ENCODE measurements at places on chromosomes 2 and 18.

- DNase-seq: peak; percentile 65
Measured at GRCh38 chr18:48922801-48923730, 27.7 kb downstream of the SMAD7 start.

- DNase-seq: peak; percentile 71
Measured at GRCh38 chr2:1642993-1643619, 101.2 kb downstream of the PXDN start.

DNA sequence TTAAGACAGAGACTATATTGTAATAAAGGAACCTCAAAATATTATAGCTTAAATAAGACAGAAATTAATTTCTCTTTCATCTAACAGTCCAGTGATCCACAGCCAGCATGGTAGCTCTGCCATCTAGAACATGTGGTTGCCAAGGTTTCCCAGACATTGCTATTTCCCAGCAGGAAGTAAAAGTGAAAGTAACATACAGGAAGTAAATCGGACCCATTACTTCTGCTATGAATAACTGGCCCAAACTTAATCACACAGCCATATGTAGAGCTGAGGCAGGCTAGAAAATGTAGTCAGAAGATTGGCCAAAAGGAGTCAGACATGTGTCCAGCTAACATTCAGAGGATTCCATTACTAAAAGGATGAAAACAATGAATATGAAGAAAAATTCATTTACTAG lies 71.0 kb downstream of the NOL4 start:
- DNase-seq: no peak

DNA sequence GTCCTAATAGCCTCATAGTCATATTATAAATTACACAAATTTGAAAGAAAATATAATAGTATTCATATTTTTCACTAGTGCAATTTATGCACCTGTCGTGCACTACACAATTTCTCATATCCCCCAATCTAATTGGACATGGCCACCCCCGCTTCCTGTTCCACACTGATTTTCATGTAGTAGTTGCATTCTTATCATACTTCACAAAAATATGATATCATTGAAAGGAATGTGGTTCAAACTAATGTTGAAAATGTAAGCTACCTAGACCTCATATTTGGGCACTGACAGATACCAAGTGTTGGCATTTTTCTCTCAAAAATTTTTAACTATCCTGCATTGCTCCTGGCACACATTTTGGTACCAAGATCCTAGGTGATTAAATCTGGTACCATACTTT lies 985.5 kb upstream of the POU3F3 start:
- no peak for DNase-seq

GRCh38 chr2:101127319-101128056 lies 23.7 kb downstream of the TBC1D8 start:
- no peak for DNase-seq

- DNase-seq: no peak
Measured at GRCh38 chr2:82226441-82226840, 1921.9 kb upstream of the LRRTM1 start.

DNA sequence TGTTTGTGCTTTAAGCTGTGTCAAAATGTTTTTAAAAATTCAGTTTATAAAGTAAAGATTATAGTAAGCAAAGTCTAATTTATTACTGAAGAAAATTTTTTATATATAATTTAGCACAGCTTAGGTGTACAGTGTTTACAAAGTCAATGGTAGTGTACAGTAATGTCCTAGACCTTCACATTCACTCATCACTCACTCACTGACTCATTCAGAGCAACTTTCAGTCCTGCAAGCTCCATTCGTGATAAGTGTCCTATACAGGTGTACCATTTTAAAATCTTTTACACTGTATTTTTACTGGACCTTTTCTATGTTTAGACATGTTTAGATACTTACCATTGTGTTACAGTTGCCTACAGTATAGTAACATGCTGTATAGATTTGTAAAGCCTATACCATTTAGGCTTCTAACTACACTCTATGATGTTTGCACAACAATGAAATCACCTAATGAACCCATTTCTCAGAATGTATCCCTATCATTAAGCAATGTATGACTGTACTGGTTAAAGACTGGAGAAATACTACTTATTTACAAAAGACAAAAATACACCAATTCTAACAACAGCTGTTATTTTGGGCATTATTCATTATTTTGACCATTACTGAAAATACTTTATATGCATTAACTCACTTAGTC lies 95.1 kb downstream of the STRN start:
- DNase-seq: no peak

GRCh38 chr18:2879889-2880288 lies 33.1 kb downstream of the EMILIN2 start:
- DNase-seq: no peak

DNA sequence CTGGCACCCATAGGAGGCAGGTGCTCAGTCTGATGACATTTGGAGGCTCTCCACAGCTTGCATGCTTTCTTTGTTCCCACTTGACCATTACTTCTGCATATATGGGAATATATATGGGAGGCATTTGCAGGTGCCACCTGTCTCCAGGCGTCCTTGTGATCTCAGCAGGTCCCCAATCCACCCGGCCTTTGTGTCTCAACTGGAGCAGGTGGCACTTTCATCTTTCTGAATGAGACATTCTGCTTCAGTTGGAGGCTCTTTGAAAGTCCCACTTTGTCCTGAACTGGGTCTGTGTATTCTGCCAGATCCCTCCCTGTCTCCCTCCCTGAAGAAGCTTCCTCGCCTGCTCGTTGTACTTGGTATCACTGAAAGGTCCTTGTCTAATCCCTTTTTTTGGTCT lies 318.1 kb upstream of the EPAS1 start:
- no peak for DNase-seq

DNA sequence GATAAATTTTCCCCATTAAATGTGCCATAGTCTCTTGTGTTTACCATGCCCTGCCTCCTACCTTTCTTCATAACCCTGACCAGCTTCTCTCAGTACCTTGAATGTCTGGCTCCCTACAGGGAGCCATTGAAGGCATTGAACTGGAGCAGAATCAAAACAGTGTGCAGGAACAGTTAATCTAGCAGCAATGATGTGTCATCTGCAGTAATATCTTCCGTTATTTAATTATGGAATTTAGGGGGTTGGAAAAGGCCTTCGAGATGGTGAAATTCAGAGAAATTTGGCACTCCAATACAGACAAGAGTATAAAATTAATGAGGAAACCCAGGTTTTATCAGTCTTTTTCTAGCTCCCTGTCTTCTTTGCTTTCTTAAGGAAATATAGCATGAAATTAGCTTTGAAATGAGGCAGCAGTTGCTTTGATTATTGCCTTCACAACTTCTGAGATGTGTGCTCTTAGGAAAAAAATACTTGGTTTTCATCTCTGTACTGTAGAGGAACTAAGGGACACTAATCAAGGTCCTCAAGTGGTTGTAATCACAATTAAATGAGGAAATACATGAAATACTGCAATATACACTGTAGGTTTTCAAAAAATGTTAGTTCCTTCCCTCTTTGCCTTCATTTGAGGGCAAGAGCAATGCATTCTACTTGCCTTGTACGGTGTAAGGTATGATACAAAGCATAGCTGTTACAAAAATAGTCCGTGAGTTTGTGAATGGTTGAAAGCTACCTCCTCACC lies 369.1 kb downstream of the SETBP1 start:
- DNase-seq: no peak

- DNase-seq: no peak
Measured at GRCh38 chr2:217247476-217247875, 387.6 kb upstream of the TNP1 start.

- DNase-seq: no peak
Measured at GRCh38 chr18:3593381-3593903, 143.5 kb downstream of the TGIF1 start.

DNA sequence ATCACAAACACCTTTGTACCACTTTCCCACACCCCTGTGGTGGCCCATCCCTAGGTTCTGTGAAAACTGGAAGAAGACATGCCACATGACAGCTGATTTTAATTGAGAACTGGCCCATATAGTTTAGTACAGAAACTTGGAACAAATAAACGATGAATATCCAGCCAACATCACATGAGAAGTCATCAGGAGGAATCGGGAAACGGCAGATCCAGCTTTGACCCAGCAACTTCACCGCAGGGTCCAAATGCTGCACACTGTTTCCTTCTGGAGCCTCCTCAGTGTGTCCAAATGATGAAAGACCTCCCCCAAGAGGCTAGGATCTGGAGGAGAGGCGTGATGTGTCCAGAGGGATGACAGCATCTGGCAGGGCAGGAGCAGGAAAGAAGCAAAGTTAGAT lies 75.5 kb downstream of the COPS8 start:
- DNase-seq: peak; percentile 91

DNA sequence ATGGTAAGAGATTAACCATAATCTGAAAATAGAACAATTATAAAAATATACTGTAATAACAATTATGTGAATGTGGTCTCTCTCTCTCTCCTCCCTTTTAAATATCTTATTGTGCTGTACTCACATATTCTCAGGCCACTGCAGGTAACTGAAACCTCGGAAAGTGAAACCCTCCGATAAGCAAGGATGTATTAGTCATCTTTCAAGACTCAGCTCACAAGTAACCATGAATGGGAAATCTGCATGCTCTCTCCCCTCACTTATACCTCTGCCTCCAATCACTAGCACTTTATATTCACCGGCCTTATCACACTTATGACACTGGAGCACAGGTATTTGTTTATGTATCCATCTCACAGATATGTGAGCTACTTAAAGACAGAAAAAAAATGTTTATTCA lies 139.7 kb downstream of the LRP2 start:
- DNase-seq: no peak

- no peak for DNase-seq
Measured at GRCh38 chr2:15616850-15617777, 25.4 kb downstream of the DDX1 start.

- no peak for DNase-seq
Measured at GRCh38 chr2:39068299-39069135, 52.3 kb downstream of the SOS1 start.

GRCh38 chr2:29000481-29000880 lies 19.4 kb downstream of the TOGARAM2 start:
- DNase-seq: no peak

GRCh38 chr2:171798156-171798820 lies 95.8 kb downstream of the SLC25A12 start:
- DNase-seq: no peak

DNA sequence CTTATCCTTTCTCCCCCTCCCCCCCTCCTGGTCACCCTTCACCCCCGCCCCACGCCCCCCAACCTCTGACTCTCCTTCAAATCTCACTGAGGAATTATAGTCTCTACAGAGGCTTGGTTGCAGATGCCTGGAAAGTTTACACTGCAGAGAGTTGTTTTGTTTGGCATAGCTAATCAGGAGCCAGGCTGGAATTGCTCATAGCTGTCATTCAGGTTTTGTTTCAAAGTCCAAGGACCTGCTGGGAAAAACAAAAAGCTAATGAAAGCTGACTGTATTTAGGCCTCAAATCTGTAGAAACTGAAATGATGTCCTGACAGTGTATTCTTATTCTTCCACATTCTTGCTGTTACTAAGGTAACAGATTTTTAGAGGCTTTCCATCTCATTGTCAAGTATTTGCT lies 22.6 kb downstream of the GREB1L start:
- no peak for DNase-seq

DNA sequence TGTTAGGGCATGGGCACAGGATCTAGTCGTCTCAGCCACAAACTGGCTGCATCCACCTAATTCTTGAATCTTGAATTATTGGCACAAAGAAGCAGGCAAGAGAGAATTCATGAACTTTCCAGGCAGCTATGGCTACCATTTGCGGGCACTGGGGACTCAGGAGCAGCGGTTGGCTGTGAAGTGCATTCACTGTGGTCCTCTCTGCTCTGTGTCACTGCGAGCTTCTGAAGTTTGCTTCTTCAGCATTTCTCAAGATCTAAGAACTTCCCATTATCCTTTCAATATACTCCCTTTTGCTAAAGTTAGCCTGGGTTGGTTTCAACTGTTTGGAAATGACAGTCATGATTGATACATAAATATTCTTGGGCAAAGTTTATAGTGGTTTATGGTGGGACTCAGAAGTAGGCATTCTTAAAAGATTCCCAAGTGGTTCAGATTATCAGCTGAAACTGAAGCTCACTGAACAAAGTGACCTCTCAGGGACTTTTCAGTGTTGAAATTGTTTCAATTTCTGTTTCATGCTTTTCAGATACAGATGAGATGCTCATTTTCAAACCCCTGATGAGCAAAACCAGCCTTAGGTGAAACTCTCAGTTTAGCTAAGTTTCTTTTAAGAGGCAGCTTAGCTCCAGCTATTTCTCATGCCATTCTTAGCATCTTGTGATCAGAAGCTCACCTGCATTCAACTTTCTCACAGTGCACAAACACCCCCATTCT lies 1258.3 kb upstream of the GYPC start:
- no peak for DNase-seq

GRCh38 chr2:65040400-65041261 lies 15.6 kb upstream of the CEP68 start:
- DNase-seq: peak; percentile 96

DNA sequence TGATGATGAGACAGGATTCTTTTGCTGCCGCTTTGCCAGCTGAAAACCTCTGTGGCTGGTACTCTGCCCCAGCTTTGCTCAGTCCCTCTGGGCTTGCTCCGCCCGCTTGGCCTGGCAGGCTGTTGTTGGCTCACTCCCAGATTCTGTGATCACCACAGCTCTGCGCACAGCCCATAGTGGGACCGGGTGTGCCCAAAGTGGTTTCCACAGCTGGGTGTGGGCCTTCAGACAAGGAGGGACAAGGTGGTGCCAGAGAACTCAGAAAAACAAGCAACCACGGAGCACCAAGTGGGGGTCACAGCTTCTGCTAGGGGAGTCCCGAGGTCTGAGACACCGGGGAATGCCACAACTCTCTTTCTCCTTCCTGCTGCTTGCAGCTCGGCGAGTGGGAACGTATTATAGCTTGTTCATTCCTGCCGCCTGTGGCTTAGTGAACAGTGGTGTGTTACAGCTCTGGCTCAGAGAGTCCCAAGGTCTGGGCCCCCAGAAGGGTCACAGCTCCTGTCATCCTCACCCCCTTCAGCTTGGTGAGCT lies 9.2 kb upstream of the KYNU start:
- peak; percentile 85 for DNase-seq

GRCh38 chr2:151961558-151961957 lies 133.3 kb upstream of the ARL5A start:
- DNase-seq: no peak

DNA sequence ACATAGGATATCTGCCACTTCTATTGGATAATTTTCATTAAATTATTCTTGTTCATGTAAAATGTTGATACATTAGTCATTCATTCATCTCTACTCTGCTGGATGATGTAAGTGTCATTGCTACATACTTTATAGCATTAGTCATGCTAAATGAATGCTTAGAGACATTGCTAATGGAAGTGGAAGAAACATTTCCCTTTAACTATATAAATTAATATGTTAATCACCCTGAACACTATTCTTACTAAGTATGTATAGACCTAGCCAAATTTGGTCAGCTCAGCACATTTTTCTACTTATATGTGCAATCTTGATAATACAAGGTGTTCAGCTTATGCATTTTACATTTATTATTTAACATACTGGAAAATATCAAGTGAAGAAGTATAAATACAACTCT lies 160.2 kb downstream of the DPP4 start:
- DNase-seq: no peak

GRCh38 chr18:32208023-32208422 lies 18.2 kb downstream of the MEP1B start:
- no peak for DNase-seq

GRCh38 chr2:235976516-235976915 lies 191.7 kb downstream of the GBX2 start:
- DNase-seq: no peak

- DNase-seq: no peak
Measured at GRCh38 chr2:129827311-129828090, 152.0 kb upstream of the RAB6C start.
